ENCODE measurements at places on chromosomes 2 and 18. TPM values are rescaled to one million over a fixed set of nuclear protein-coding genes. Genes with fewer than 3 reads are reported as not detected.

Gene DYNAP
- polyA plus RNA-seq = not detected

Gene MATN3
- not detected for polyA plus RNA-seq

Gene SERPINB13
- polyA plus RNA-seq = not detected

Gene LMAN1
- polyA plus RNA-seq = 10.9 TPM

Gene GALNT5
- polyA plus RNA-seq = not detected

Gene CRACDL
- polyA plus RNA-seq = 0.11 TPM

Gene TSPYL6
- not detected for polyA plus RNA-seq

GRCh38 chr2:213691351-213691750, 407.1 kb downstream of the SPAG16 start:
- DNase-seq = no peak

DNA sequence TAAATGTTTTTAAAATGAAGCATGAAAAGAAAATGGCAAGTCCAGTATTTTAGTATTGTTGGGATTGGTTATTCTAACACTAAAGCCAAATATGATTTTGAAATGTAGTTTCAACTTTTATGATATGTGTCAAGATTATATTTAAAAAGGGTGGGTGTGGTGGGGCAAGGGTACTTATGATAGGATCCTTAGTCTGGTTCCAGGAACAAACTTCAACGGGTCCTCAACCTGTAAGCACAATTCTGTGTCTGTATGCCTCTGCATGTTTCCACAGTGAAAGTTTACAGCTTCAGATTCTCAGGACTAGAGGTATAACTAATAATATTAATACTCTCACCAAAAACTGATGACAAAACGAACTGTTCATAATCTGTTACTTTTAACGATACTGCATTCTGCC, 5.8 kb downstream of the USP34 start:
- DNase-seq = no peak

GRCh38 chr2:115678129-115678528, 1235.7 kb downstream of the DPP10 start:
- no peak for DNase-seq

GRCh38 chr2:219149667-219150066, 10.9 kb downstream of the NHEJ1 start:
- no peak for DNase-seq

DNA sequence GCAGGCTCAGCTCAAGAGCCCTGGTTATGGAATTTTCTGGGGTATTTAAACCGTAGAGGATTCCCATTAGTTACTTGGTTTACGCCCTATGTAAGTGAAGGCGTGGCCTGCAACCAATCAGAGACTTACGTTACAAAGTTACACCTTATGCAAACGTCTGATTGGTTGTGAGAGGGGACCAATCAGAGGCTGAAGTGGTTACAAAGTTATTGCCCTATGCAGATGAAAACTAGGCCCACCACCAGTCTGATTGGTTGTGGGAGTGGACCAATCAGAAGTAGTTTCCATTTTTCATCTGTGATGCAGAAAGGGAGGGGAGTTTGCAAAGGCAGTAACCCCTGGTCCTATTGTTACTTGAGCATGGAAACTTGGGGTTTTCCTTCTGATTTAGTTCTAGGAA, 49.1 kb downstream of the DLGAP1 start:
- DNase-seq = no peak

DNA sequence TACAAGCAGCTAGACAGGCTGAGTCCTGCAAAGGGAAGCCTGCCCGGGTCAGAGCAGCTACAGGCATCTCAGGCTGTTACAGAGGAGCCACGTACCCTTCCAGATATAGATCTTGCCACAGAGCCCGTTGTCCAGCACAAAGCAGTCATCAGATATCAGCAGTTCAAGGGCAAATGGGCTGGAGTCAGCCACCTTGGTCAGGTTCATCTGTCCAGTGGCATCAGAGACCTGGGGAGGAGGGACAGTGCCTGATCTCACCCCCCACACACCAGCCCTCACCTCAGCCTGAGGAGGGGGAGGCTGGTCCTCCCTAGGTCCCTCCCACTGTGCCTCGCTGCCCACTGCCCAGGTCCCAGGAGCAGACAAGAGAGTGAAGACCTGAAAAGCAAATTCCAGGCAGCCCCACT, 12.2 kb downstream of the CAPG start:
- no peak for DNase-seq

DNA sequence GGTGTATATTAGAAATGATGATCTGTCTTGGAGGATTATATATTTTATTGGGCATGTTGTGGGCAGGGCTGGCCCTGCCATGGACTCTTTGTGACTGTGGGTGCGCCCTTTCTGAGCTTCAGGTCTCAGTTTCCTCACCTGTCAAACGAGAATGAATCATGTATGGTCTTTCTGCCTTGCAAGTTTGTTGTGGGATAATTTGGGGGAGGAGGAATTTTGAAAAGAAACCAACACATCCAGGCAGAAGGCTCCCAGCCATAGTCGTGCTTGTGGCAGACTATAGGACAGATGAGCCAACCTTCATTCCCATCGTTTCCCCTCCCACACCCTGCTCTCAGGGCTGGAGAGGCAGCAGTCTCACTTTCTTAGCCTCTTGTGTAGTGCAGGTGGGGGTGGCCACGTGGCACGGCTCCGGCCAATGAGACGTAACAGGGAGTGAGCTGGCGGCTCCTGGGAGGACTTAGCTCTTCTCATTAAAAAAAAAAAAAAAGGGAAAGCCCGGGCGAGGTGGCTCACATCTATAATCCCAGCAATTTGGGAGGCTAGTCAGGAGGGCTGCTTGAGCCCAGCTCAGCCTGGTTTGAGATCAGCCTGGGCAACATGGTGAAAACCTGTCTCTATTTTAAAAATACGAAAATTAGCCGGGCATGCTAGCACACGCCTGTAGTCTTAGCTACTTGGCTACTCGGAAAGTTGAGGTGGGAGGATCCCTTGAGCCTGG, 63.1 kb downstream of the RHOB start:
- DNase-seq = no peak

GRCh38 chr2:231601356-231602229, 8.9 kb downstream of the TEX44 start:
- peak; percentile 75 for DNase-seq

DNA sequence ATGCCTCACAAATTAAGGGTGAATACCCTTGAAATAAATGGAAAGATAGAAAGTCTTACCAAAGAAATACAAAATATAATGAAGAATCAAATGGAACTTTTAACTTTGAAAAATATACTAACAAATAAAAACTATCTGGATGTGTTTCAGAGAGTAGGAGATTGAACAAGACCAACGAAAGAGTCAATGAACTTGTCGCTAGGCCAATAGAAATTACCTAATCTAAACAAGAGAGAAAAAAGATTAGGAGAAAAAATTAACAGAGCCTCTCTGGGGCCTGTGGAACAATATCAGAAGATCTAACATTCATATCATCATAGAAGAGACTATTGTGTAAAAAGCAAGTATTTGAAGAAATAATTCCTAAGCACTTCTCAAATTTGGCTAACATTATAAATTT, 11.1 kb downstream of the FRZB start:
- no peak for DNase-seq

- DNase-seq = no peak
Observed at GRCh38 chr18:79601234-79601633, 78.4 kb upstream of the CTDP1 start.

- no peak for DNase-seq
Observed at GRCh38 chr2:192498747-192499146, 304.0 kb upstream of the TMEFF2 start.

GRCh38 chr2:181500201-181500600, 43.0 kb downstream of the ITGA4 start:
- DNase-seq = no peak

- no peak for DNase-seq
Observed at GRCh38 chr18:67776929-67777328, 260.4 kb upstream of the DSEL start.

GRCh38 chr2:28564346-28564745, 68.5 kb downstream of the PLB1 start:
- no peak for DNase-seq

GRCh38 chr2:52931660-52932059, 835.9 kb upstream of the CHAC2 start:
- no peak for DNase-seq

Data from CD14-positive monocyte (primary cell).